ENCODE measurements at places on chromosomes 16 and 17.

GRCh38 chr16:11740567-11740966 is 2.1 kb downstream of the TXNDC11 start:
- no peak for DNase-seq

DNA sequence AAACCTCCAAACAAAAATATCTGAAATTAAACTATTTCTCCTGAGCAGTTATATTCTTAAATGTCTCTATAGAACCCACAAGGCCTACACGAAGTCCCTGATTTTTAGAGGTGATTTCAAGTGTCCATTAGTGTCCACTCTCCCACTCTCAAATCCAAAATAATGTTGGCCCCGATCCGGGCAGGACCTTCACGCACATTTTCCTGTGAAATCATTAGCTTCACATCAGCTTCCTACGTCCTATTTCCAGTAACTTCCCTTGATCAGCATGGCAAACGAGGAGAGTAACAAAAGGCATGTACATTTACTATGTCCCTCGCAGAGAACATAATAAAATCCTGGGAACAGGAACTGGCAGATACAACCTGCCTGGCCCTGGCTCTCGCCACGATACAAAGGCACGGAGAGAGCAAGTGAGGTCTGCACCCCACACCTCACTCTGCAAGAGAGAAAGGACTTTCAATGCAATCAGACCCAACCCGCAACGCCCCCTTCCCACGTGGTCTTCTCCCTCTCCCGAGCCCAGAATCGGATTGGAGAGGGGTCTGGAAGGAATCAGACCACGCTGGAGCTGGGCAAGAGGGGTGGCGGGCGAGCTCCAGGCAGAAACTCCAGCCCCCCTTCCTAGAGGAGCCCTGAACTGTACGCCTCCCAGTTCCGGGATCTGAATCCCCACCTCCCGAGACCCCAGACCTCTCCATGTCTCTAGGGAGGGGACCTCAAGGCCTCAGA is 17.5 kb upstream of the C17orf78 start:
- peak; percentile 74 for DNase-seq

DNA sequence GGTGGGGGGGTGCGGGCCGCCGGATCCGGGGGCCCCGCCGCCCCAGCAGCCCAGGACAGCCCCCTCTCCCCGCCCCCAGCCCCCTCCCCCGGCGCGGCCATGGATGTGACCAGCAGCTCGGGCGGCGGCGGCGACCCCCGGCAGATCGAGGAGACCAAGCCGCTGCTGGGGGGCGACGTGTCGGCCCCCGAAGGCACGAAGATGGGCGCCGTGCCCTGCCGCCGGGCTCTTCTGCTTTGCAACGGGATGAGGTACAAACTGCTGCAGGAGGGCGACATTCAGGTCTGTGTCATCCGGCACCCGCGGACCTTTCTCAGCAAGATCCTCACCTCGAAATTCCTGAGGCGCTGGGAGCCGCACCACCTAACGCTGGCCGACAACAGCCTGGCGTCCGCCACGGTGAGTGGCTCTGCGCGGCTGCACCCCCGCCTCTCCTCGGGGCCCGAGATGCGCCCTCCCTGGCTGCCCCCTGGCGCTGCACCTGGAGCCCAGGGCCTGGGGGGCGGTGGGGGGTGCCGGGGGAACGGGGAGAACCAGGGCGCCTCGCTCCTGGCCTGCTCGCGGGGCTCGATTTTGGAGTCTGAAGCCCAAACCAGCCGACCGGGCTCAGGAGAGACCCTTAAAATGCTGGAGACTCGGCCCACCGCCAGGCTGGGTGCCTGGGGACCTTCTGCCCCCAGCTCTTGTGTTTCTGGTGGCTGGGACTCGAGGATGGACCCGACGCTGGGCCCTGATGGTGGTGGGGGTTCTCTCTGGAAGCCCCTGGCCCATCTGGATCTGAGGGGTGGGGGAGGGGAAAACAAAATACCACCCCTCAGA is 744 bp downstream of the CMIP start:
- no peak for DNase-seq

GRCh38 chr16:26175944-26176343 is 484.2 kb downstream of the HS3ST4 start:
- no peak for DNase-seq

DNA sequence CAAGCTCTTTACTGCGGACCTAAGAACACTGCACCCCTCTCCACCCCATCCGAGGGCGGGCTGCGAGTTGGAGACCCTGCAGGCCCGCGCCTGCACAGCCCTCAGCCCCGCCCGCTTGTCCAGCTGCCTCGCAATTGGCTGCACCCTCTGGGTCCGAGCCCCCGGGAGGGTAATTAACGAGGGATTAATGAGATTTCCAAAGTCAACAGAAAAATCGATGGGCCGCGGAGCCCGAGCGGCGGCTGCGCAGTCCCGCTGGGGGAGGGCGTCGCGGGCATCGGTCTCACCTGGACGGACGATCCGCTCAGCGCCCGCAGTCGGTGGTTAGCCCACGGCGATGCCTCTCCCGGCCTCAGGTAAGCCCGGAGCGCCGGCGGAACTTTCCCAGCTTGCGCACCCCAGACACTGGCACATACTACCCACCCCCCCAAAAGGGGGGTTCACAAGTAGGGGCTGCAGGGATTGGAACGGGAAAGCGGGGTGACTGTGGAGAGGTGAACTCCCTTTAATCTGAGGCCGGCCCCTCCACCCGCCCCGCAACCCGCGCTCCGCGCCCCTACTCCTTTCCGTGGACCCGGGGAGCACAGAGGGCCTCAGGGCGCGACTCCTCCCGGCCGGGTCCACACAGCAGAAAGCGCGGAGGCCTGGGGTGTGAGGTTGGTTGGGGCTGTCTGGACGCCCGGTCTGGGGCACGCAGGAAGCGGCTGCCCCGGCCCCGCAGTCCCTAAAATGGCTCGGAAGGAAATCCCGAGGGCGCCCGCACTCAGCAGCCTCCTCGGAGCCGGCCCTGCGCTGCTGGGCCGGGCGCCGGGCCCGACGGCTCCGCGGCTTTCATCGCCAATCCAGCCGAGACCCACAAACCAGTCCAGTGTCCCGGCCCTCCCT is at the start of gene OTOP3:
Gene OTOP3 (plus strand): TSS at position 314 of the 885 bp plus-strand sequence. CDS start 24 bp downstream, at position 338.
- DNase-seq: no peak

GRCh38 chr16:8623634-8624033 is 2.1 kb downstream of the METTL22 start:
- no peak for DNase-seq

GRCh38 chr16:4486126-4486893 is 10.1 kb downstream of the HMOX2 start:
- no peak for DNase-seq

- no peak for DNase-seq
Observed at GRCh38 chr16:28602529-28602928, 5.7 kb upstream of the SULT1A2 start.

GRCh38 chr17:20105539-20106280 is 96.6 kb downstream of the SPECC1 start:
- DNase-seq: no peak

- no peak for DNase-seq
Observed at GRCh38 chr16:19228052-19228451, 57.5 kb upstream of the CLEC19A start.

DNA sequence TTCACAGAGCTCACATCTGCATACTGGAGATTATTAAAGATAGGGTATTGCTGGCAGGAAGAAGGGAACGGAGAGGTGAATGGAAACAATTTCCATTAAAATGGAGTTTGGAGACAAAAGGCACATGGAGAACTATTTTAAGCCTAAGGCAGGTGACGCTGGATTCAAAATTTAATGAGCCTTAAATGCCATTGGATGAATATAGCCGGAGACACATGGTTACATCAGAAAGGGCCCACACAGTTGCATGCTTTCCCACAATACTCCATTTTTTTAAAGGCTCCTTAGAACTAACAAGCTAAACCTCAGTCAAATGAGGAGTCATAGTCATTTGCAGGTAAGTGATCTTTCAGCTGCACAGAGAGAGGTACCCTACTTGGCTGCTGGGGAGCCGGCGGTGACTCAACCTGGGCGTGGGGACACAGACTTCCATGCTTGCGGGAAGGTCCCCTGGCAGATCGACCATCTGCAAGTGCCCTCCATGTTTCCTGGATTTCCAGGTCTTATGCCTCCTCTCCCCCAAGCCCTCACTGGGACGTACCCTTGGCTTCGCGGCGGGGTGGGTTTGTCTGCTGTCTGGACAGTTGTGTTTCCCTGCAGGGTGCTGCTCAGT is 259.2 kb downstream of the CBLN1 start:
- peak; percentile 57 for DNase-seq

- DNase-seq: no peak
Observed at GRCh38 chr16:63703612-63704011, 1418.3 kb downstream of the CDH11 start.

- no peak for DNase-seq
Observed at GRCh38 chr17:41352597-41353366, 2.2 kb upstream of the KRT33A start.

DNA sequence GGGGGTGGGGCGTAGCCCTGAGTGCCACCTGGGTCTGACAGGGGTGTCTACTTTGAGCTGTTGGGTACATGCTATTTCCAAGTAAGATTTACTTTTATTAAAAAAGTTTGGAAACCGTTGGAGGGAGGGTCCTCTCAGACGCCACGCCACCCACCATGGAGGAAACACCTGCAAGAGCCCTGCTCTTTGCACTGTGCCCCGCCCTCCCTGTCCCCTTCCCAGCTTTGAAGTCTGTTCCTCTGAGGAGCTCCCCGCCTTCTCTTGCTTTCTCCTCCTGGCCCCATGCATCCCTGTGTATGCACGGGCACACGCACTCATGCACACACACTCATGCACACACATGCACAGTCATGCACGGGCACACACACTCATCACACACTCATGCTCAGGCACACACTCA is 15.5 kb downstream of the ADGRG1 start:
- DNase-seq: no peak

DNA sequence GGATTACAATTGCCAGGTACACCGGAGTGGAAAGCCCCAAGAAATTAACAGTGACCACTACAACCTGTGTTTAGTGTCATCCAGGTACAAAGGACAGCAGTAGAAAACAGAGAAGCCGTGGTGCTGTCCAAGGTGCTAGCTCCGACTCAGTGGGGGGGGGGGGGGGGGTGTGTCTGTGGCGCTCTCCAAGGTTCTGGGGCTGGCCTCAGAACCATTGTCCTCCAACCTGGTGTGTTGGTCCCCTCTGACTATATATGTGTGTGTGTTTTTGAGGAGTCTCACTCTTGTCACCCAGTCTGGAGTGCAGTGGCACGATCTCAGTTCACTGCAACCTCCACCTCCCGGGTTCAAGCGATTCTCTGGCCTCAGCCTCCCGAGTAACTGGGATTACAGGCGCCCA is 5.8 kb upstream of the ZNF23 start:
- DNase-seq: no peak

DNA sequence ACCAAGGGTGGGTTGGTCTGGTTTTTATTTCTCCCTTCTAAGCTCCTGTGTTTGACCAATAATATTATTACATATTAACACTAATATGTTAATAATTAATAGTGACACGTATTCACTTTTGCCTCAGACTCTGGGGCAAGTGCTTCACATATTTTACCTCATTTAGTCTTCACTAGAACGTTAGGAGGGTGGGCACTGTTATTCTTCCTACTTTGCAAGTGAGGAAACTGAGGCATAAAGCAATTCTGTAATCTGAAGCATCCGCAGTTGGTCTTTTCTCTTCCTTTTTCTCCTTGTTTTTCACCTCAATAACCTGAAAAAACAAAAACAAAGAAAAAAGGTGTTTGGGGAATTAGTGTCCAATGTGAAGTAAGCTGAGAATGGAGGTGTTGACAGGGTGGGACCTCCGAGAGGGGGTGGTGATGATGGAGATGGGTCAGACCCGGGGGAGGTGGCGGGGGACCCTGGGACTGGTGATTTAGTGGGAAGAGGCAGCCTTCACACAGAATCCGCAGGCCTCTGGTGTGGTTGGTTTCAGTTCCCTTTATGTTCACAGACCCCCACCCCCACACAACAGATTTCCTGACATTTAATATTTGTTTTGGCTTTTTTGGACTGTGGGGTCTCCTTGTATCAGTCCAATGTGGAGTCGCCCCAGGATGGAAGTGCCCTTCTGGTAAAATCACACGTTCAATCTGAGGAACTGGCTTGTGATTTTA is 3.7 kb downstream of the CDH1 start:
- no peak for DNase-seq

GRCh38 chr17:19347323-19348080 is 15.0 kb downstream of the B9D1 start:
- DNase-seq: no peak

GRCh38 chr17:19487024-19487600 is 46.5 kb upstream of the SLC47A1 start:
- no peak for DNase-seq

- peak; percentile 25 for DNase-seq
Observed at GRCh38 chr16:78227855-78228254, 128.4 kb downstream of the WWOX start.

DNA sequence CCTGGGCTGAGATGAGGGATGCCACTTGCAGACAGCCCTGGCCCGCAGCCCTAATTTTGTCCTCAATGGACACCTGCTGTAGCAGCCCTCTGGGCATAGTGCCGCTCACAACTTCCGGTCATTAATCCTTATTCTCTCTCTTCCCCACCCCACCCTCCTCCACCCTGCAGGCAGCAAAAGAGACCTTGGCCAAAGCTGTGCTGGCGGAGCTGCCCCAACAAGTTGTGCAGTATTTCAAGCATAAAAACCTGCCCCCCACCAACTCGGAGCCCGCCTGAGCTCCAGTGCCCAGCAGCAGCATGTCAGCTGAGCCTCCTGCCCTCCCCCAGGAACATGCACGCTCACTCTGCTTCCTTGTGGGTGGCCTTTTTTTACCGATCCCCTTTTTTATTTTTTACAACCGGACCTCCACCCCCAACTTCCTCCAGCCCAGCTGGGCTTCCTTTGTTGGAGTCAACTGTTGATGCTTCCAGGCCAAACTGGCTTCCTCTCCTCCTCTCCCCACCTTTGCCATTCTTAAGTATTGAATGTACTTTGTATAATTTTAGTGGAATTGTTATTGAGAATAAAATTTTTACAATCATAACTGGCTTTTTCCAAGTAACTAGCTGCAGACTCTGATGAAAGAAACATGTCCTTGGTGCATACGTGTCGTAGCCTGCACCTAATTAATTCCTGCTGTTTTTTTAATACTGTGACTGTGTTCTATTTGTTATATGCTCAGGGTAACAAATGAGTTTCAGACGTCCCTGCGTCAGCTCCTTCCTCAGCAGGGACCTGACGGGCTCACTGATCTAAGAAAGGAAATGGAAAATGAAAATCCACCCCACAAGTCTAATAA is 38.2 kb downstream of the PSME3IP1 start:
- DNase-seq: peak; percentile 47

All from cerebellar cortex (tissue), 1 donor.